ENCODE measurements at places on chromosomes 6 and 20.

GRCh38 chr6:33428224-33428965 lies 8.5 kb downstream of the SYNGAP1 start:
- DNase-seq: peak; percentile 79

GRCh38 chr6:109298605-109299264 lies 83.5 kb downstream of the CD164 start:
- no peak for DNase-seq

GRCh38 chr6:33206027-33206863 lies 1.8 kb downstream of the HSD17B8 start:
- no peak for DNase-seq

DNA sequence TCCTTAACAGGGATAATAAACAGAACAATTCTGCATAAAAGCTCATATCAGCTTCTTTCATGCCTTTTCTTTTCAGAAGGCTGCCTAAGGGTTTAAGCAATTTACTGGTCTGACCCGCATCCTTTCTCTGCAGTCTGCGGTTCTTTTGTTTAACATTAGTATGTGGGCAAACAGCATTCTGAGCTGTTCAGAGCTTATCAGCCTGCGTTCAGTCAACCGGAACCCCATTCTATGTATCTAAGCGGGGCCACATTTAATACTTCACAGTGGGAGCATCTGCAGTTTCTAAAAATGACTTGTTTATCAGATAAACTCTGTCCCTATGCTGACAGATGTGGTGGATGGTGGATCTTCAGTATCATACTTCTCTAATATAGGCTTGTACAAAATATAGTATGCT lies 758.9 kb upstream of the MMS22L start:
- no peak for DNase-seq

DNA sequence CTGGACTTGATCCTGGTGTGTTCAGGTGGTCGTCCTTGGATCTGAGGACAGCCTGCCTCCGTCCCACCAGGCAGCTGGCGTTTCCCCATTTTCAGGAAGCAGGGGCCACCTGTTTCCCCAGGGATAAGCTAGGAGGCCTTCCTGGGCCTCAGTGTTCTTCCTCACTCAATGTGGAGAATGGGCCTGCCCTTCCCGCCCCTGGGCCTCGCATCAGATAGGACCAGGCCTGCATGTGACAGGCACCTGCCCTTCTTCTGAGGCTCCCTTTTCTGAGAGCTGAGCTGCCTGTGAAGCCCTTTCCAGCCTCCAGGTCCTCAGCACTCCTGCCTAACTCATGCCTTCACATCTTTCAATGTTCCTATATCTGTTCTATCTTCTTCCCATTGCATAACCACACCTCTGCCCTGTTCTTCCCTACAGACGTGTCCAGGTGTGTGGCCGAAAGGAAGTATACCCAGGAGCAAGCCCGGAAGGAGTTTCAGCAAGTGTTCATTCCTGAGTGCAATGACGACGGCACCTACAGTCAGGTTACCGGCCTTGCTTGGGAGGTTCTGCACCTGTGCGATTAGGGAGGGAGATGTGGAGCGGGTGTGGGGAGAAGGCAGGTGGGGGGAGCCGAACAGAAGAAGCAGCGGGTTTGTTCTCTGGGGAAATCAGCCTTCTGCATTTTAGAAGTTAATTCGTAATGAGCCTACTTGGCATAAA lies 85.1 kb downstream of the SMOC2 start:
- DNase-seq: peak; percentile 21

DNA sequence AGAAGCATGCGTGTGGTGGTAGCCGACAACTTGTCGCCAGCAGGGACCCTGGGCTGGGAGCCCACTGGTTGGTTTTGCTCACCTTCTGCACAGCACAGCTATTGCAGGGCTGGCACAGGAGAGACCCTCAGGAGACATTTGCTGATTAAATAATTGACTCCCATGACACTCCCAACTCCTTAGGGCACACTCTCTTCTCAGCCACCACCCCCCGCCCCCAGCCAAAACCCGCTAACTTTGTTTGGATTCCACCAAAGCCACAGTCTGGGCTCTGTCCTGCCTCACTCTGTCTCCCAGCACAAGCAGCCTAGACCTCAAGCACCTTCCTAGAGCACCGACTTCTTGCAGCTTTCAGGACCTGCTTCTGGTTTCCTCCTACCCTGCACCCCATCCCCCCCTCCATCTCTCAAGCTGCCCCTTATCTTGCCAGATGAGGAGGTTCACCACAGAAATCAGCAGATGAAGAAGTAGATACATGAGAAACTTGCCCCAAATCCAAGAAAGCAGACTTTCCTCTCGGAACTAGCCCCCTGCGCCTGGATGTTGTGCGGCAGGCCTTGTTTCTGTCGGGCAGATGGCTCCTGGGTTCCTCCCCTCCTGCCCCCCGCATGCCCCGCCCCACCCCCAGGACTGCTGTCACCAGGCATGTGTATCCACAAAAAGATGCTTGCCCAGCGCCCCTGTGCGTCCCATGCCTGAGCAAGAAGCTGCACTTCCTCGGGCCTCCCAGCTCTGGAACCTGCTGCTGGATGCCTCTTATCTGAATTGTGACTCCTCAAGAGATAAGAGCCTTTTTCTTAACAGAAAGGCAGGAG lies 35.0 kb upstream of the CD93 start:
- no peak for DNase-seq

- no peak for DNase-seq
Observed at GRCh38 chr6:118659513-118660217, 8.3 kb upstream of the CEP85L start.

GRCh38 chr6:27188885-27189418 lies 58.5 kb upstream of the PRSS16 start:
- DNase-seq: no peak

- no peak for DNase-seq
Observed at GRCh38 chr6:149060300-149060984, 257.1 kb upstream of the TAB2 start.

- DNase-seq: no peak
Observed at GRCh38 chr6:154378518-154378917, 21.9 kb upstream of the IPCEF1 start.

DNA sequence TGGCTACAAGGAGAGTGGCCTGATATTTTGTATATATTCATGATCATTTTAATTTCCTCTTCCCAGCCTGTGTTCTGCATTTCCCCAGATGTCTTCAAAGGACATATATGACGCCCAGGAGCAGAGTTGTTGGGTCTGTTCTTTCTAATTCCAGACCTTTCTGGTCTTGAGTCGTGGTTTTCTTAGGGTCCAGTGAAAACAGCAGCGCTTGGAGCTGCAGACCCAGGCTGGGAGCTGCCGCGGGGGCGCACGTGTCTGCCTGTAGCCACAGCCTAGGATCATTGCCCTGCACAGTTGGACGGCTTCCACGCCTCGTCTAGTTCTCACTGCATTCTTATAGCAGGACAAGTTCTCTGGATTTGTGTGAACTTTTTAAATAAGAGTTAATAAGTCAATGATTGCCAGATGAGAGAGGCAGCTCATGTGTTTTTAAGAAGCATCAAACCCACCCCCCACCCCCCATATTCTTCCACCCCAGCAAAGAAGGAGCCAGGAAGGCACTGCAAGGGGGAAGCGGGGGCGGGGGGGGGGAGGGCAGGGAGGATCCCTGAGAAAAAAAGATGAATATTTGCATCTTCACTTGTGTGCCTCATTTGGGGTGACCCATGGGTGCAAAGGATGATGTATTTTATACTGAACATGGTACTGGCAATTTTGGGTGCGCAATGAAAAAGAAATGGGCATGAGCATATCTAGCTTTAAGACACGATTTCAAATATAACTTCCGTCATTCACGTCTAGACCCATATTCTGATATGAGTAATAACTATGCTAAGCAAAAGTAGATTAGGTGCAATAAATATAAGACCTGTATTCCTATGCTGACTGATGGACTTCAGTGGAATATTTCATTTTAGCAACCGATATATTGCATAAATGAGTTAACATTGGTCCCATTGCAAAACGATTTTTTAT lies 160.0 kb downstream of the TBXT start:
- no peak for DNase-seq

DNA sequence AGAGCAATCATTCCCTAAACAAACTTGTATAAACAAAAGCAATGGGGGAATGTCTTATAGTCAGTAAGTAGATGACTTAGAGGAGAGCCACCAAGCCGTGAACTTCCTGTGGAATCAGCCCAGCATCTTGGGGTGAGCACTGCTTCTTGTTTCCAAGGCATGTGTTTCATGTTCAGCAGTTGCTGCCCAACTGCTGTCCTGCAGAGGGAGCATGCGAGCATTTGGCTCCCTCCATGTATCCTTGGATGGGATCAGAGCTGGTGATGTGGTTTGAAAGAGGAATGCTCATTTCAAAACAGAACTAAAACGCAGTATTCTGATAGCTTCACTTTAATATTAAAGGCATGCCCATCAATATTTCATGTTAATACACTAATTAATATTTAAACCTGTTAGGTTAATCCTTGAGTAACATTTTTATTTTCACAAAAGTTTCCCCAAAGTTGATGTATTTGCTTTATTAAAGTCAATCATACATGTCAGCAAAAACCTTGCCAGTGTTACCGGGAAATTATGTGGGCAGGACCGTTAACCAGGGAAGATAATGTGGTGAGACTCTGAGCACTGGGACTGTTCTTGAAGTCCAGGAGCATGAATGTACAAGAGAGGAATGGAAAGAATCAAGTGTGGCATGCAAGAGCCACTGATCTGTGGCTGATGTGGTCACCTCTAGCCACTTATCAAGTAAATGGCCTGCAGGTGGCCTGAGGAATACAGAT lies 172.1 kb upstream of the GGTLC1 start:
- DNase-seq: peak; percentile 84

DNA sequence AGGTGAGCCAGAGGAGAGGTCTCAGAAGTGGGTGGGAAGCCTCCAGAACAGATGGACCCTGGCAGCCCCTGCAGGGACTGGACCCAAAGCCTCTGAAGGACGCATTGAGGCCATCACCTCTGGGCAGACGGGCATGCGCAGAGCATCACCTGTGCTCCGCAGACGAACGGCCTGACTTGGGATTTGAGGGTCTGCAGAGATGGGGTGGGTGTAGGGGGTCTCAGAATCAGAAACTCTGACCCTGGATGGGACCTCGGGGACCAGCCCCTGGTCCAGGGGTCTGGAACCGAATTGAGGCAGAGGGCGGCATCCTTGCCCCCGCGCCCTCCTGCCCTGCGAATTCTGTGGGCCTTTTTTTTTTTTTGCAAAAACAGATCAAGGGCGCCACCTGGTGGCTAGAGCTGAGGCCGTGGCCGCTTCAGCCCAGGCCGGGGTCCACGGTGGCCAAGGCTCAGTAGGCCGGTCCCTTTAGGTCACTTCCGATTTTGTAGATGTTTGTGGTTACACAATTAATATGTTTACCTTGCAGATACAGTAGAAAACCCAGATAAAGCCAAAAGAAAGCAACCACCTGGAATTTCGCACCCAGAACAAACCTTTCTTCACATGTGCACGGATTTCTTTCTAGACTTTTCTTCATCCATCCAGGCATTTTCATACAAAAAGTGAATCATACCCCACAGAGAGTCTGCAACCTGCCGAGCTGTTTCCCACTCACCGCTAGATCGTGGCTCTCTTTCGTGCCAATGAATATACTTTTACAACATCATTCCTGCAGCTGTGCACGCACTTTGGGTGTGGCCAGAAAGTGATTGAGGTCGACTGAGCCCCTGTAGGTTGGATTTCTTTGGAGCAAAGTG lies 25.9 kb downstream of the ZBP1 start:
- DNase-seq: peak; percentile 90

DNA sequence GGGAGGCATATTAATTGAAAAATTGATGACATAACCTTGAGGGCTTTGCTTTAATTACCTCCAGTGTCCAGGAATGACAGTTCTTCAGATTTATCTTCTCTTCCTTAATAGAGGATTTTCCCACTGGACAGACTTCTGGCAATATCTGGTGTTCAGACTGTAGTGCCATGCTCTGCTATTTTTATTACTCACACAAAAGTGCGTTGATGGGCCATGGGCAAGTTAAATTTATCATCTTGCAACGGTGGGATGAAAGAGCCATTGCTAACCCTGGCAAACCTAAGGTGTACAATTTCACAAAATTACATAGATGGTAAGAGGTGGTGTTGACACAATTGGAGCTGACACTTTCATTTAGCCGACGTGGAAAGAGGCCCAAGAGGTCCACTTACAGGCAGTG lies 253.7 kb upstream of the PLCB4 start:
- DNase-seq: no peak

- no peak for DNase-seq
Observed at GRCh38 chr20:2509468-2509781, 710 bp upstream of the ZNF343 start.

DNA sequence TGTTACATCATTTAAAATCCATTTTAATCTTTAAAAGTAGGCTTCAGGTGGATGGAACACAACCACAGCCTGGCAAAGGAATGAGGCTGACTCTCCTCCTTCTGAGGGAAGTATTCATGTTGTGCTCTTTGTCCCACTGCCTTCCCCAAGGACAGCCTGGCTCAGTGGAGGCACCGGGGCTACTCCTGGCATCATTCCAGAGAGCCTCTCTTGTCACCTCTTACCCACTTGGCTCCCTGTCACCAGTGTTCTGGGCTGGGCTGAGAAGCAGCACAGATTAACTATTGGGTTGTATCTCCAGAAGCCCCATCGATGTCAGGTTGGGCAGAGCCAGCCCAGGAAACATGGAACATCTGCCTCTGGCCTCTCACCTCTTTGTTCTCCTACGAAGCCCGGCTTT lies 10.7 kb upstream of the TP53INP2 start:
- no peak for DNase-seq

GRCh38 chr6:163209005-163209404 lies 205.5 kb upstream of the QKI start:
- no peak for DNase-seq

GRCh38 chr20:23257848-23258746 lies 92.5 kb upstream of the NXT1 start:
- DNase-seq: no peak

- DNase-seq: peak; percentile 26
Observed at GRCh38 chr6:166603043-166603690, 16.7 kb upstream of the RAMACL start.

DNA sequence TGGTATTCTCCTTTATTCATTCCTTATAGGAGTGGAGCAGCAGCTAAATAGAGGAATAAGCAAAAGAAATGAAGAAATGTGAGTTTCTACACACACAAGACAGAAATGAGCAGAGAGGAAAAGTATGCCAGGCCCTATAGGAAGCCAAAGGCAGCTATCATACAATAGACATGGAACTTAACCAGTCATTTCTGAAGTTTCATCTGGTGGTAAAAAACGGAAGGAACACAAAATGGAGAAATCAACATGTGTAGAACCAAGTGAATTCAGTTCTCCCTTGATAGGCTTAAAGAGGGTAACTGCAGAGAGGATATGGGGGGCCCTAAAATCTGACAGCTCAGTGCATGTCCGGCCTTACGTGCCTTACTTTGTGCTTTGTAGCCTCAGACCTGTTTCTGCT lies 44.6 kb downstream of the TSBP1 start:
- DNase-seq: no peak

- DNase-seq: no peak
Observed at GRCh38 chr20:46808565-46808964, 86.1 kb upstream of the EYA2 start.

DNA sequence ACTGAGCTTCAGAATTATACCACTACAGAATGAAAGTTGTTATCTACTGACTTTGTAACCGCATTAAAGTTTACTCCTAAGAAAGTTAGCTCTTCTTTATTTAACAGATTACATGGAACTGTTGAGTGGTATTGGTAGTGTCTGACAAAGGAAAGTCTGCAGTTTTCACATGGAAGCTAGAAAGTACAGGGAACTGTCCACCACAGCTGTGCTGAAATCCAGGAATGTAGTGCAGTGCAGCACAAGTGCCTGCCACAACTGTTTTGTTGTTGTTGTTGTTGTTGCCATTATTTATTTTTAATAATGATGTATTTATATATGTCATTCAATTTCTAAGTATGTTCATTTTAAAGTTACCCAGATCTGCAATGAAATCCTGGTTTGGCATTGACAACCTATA lies 464.9 kb downstream of the TBC1D32 start:
- peak; percentile 68 for DNase-seq
